Left ventricle myocardium superior (tissue), 1 donor: ENCODE measurements at places on chromosomes 1 and 21. TPM values are rescaled to one million over a fixed set of nuclear protein-coding genes. Genes with fewer than 3 reads are reported as not detected.

- no peak for DNase-seq
Measured at GRCh38 chr1:240967070-240967724, 355.2 kb upstream of the GREM2 start.

GRCh38 chr1:182032251-182032650, 29.3 kb downstream of the ZNF648 start:
- no peak for DNase-seq

DNA sequence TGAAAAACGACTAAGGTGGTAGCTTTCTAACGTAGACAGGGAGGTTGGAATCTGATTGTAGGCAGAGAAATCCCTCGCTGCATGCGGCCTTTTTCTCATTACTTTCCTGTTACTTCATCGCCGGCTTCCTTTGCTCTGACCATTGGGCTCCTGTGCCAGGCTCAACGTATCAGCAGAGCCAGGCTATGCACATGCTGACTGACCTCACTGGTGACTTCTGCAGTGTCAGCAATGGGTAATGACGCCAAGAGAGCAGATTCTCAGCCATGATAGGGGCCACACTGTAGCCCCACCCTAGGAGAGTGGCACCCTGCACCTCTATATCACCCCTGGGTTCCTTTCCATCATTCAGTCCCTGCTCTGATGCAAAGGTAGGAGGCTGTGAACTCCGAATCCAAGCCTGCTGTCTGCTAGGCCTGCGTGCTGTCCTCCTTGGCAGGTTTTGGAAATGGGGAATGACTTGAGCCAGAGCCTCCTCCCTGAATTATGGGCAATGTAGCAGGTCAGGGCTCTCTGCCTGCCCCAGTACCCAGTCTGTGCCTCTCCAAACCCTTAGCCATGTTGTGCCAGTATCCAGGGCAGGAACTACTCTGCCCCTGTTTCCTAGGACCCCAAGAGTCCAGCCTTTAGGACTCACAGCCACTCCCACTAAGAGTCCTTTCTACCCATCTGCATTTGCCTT, 11.4 kb downstream of the PPFIA4 start:
- DNase-seq, result no peak

- no peak for DNase-seq
Measured at GRCh38 chr1:243275316-243275715, 19.5 kb downstream of the SDCCAG8 start.

DNA sequence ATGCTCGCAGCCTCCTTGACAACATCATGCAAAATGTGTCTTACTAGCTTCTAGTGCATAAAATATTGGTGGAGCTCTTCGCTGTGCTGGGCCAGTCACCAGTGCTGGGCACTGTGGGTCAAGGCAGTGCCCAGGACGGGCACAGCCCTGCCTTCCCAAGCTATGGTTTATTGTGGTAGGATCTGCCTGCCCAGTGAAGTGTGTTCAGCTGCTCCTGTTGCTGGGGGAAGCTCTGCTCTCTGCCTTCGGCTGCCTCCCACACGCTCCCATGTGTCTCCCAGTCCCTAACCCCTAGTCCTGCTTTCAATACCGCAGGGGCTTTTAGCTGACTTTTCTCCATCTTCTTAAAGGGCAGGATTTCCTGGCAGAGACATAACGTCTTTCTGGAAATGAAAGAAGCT, 15.7 kb downstream of the EPHX1 start:
- no peak for DNase-seq

- DNase-seq, result no peak
Measured at GRCh38 chr1:94098585-94099111, 22.3 kb downstream of the ABCA4 start.

GRCh38 chr1:150164779-150165178, 15.1 kb downstream of the PLEKHO1 start:
- DNase-seq, result no peak

DNA sequence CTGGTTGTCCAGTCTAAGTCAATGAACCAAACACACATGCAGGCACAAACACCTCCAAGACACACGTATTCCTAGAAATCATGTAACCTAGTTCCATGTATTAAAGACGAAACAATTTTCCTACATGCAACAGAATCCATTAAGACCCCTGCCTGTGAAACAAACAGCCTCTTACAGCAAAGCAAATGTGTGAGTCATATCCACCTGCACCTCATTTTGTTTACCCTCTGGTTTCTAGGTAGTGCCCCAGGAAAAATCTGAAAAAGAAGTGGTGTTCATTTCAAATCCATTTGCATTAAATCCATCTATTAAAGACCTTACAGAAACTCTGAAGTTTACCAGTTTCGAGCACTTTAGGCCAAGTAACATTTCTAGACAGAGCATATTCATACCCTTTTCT, 74.1 kb downstream of the VCAM1 start:
- no peak for DNase-seq

DNA sequence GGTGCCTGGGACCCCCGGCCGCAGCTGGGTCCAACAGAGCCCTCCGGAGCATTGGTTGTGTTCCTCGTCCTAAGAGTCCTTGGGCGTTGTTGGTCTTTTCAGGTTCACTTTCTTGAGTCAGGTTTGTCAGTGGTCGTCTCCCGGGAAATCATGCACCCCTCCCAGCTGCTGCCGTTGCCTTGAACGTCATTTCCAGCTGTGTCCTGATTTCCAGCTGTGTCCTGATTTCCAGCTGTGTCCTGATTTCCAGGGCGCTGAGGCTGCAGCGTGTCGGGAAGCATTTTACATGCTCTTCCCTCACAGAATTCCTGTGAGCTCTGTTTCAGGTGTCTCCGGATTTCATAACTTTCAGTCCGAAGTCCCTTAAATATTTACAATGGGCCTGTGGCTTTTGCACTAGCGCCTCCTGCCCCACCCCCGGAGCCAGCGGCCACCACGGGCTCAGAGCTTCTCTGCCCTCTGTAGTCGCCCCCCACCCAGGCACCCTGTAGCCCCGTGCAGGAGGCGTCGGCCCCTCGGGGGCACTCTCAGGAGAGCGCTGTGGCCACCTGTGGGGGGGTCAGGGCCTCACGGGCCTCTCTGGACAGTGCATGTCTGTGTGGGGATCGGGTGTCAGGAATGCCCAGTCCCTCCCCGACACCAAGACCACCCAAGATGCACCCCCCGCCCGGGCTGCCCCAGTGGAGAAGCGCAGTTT, 66.7 kb downstream of the COL18A1 start:
- peak; percentile 67 for DNase-seq

DNA sequence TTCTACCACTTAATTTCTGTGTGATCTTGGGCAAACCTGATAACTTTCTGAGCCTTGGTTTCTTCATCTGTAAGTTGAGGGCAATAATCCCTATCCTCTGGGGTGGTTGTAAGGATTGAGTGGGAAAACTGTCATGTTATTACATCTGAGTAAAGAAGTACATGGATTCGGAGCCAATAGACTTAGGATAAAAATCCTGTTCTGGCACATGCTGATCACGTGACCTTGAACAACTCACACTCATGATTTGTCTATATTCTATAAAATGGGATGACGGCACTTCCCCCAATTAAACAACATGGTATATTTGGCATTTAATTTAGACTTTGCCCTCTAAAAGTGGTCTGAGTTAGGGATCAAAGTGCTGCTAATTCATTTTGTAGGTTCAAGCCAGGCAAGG, 315.5 kb downstream of the PLPP3 start:
- DNase-seq, result no peak

- DNase-seq, result no peak
Measured at GRCh38 chr1:232468249-232468648, 161.7 kb downstream of the SIPA1L2 start.

- no peak for DNase-seq
Measured at GRCh38 chr1:178704833-178705232, 20.2 kb upstream of the RALGPS2 start.

GRCh38 chr1:205225901-205226765, 1.6 kb upstream of the TMCC2 start:
- DNase-seq, result no peak

Gene CELA3B
- total RNA-seq, result not detected

Gene FOXD3
- total RNA-seq, result 0.32 TPM

Gene MIGA1
- 9.7 TPM for total RNA-seq

Gene TFF1
- not detected for total RNA-seq

Gene FCRL4
- not detected for total RNA-seq

Gene RHD
- total RNA-seq, result not detected

Gene ACTA1
- total RNA-seq, result 2,149 TPM

Gene CR1L
- total RNA-seq, result not detected

Gene GPX7
- total RNA-seq, result 4.2 TPM

Gene CATSPERE
- 0.50 TPM for total RNA-seq

Gene ZBTB8OS
- 34.5 TPM for total RNA-seq

Gene ST6GALNAC3
- 5.9 TPM for total RNA-seq

Gene CAMTA1
- total RNA-seq, result 166 TPM

Gene CAMK2N1
- 9.9 TPM for total RNA-seq

Gene NEXN
- 365 TPM for total RNA-seq
